ENCODE measurements at places on chromosomes 3 and 15.

DNA sequence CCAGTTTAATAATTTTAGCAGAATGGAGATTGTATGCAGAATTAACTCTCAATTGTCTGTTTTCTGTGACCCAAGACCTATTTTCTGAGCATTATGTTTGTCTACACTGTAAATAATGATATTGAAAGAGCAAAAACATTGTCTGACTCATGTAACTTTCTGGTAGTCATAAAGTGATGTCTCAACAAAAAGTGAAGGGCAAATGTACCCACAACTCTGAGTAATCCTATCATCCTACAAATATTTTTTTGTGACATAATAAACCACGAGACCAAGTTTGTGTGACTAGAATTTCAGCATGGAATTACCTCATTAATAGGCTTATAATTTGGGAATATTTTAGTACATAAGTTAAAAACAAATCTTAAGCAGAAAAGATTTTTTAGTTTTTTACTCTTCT lies 15.4 kb upstream of the ABHD10 start:
- no peak for DNase-seq

GRCh38 chr3:150653110-150653561 lies 50.0 kb downstream of the SELENOT start:
- no peak for DNase-seq

DNA sequence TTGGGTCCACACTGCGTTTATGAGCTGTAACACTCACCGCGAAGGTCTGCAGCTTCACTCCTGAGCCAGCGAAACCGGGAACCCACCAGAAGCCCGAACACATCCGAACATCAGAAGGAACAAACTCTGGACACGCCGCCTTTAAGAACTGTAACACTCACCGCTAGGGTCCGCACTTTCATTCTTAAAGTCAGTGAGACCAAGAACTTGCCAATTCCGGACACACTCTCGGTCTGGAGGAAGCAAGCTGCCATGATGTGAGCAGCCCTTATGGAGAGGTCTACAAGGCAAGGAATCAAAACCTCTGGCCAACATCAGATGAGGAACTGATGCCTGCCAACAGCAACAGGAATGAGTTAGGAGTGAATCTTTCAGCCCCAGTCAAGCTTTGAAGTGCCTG lies 62.9 kb downstream of the SLC28A2 start:
- no peak for DNase-seq

- DNase-seq: no peak
Observed at GRCh38 chr3:126557415-126557745, 1.4 kb downstream of the C3orf22 start.

DNA sequence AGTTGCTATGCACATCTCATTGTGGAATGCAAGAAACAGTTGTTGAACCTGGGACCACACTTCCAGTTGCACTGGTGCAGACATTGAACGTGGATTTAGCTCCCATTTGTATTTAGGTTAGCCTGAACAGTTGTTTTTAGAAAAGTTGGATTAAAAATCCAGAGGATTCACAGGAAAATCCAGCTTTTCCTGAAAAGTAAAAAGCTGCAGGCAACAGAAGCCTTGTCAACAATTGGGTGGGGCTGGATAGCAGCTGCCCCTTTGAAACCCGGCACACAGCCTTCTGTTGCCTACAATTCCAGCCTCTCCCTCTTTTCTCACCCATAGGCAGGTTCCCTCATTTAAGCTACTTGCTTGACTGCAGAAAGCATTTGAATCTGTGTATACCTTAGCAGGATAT lies 165.3 kb upstream of the TBL1XR1 start:
- no peak for DNase-seq

DNA sequence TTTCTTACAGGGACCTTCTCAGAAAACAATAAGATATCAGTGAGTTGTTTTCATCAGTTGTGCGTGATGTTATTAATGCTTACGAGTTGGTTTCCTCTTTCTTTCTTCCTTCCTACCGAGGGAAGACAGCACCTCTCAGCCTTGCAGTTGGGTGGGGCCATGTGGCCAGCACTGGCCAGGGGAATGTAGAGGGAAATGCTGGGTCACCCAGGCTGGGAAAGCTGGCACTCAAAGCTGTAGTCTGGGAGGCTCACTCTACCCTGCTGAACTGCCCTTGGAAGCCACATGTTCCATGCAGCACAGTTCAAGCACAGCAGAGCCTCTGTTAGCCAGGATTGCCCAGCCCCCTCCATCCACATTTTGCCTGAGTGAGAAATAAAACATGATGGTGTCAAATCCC lies 10.1 kb upstream of the CHCHD6 start:
- DNase-seq: no peak

GRCh38 chr3:63450023-63450422 lies 171.9 kb downstream of the SYNPR start:
- no peak for DNase-seq

- DNase-seq: no peak
Observed at GRCh38 chr3:177491296-177492032, 294.2 kb upstream of the TBL1XR1 start.

DNA sequence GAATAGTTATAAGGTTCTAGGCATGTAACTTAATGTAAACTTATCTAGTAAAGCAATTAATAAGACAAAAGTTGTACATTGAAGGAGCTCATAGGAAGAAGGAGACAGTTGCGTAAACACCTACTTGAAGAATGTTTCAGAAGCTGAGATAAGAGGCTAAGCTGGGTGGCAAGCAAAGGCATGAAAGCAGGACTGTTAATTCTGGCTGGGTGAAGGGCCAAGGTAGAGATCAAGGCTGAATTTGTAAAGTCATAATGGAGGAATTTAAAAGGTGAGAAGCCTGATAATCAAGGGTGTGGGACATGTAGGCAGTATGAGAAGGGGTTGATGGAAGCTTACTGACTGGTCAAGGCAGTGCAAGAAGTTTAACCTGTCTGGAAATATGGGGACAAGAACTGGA lies 80.4 kb upstream of the TGFBR2 start:
- DNase-seq: no peak

- DNase-seq: no peak
Observed at GRCh38 chr3:127206611-127207516, 13.9 kb downstream of the PRR23E start.

GRCh38 chr3:46984591-46985459 lies 5.4 kb downstream of the NBEAL2 start:
- DNase-seq: no peak

DNA sequence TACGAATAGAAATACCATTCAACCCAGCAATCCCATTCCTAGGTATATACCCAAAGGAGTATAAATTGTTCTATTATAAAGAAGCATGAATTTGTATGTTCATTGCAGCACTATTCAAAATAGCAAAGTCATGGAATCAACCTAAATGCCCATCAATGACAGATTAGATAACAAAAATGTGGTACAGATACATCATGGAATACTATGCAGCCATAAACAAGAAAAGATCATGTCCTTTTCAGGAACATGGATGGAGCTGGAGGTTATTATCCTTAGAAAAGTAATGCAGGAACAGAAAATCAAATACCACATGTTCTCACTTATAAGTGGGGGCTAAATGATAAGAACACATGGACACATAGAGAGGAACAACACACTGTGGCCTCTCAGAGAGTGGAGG lies 571.9 kb downstream of the RBMS3 start:
- no peak for DNase-seq

DNA sequence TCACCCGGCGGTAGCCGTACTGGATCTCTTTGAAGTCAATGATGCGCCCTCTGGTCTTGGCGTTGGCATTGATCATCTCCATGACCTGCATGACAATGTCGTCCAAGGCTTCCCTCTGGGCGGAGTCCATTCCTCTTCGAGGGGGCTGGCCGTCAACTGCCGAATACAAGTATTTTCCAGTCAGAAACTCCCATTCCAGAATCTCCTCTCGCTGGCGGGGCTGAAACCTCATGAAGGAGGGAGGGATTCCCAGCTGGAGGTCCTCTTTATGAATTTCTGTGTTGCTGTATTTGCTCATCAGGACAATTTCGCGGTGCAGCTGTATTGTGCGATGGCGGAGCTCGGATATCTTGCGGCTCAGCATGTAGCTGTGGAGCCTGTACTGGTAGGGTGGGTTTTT lies 73.4 kb downstream of the CHSY1 start:
- no peak for DNase-seq

- DNase-seq: no peak
Observed at GRCh38 chr3:99126316-99126715, 224.8 kb upstream of the DCBLD2 start.

DNA sequence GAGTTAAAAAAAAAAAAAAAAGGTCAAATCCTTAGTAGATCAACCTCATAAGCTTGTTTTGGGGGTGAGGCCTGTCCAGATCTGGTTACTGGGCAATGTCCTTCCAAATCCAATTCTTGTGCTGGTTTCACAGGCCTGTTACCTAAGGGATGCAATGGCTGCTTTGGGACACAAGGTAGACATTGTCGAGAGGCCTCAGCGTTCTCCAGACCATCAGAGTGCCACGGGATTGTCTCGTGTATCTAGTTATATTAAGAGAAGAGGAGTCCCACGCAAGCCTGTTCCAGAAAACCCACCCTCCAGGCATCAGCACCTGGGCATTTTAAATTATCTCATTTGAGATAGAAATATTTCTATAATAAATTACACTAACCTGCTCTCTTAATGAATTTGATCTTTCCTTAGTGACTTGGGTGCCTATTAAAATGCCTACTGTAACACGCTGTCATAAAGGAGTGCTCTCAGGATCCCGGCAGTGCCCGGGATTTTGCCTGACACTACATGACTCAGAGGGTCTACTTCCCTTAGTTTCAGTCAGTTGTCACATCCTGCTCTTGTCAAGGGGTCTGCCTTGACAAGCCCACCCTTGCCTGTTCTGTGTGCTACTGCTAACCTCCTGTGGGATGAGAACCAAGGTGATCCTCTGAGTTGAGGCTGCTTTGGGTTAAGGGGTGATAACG lies 116.0 kb downstream of the LIPC start:
- DNase-seq: no peak

GRCh38 chr3:72368331-72368975 lies 479.8 kb downstream of the SHQ1 start:
- DNase-seq: no peak

DNA sequence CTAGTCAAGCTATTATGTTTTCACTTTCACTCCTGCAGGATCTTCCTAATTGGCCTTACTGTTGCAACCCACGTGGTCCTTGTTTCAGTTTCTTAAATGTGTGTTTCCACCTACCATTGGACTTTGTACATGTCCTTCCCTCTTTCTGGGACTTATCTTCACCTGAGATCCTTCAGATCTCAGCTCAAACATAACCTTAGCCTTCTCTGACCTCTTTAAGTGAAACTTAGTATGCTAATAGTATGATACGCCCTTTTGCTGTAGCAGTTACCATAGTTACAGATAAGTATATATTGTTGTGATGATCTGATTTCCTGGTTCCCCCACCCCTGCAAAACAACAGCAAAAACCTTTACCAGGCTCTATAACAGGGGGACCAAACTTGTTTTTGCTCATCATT lies 35.2 kb downstream of the U2SURP start:
- no peak for DNase-seq

- DNase-seq: no peak
Observed at GRCh38 chr3:67450153-67450552, 204.3 kb downstream of the SUCLG2 start.

- no peak for DNase-seq
Observed at GRCh38 chr3:49653621-49654020, 20.5 kb upstream of the APEH start.

- DNase-seq: no peak
Observed at GRCh38 chr15:99618941-99619411, 53.2 kb downstream of the MEF2A start.

- DNase-seq: no peak
Observed at GRCh38 chr3:13050446-13050845, 22.8 kb downstream of the IQSEC1 start.

GRCh38 chr15:69810431-69811354 lies 287.0 kb downstream of the TLE3 start:
- DNase-seq: no peak

DNA sequence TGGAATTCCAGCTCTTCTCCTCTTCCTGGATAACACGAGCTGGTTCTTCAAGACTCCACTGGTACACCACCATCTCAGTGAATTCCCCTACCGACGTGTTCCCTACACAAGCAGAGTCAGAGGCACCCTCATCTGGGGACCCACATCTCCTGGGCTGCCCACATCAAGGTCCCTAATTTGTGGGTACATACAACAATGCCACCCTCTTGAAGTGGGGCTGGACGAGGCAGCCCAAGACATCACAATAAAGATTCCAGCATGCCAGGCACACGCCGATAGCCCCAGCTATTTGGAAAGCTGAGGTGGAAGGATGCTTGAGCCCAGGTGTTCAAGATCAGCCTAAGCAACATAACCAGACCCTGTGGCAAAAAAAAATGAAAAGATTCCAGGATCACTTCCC lies 221.2 kb upstream of the LINGO1 start:
- DNase-seq: no peak

DNA sequence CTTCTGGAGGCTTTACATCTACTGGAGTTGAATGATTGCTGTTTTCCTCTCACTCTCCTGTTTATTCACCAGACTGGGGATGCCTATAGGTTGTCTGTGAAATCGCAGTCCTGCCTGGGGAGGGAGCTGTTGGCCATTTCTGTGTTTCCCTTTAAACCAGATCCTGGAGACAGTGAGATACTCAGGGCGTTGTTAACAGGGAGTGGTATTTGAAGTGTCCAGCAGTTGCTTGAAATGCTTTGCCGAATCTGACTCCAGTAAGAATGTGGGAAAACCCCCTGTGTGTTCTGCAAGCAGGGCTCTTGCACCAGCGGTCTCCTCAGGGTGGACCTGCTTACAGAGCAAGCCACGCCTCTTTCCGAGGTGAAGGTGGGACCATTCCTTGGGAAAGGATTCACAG lies 4.3 kb upstream of the LRRK1 start:
- DNase-seq: no peak

- DNase-seq: no peak
Observed at GRCh38 chr15:80507638-80508316, 103.6 kb downstream of the ARNT2 start.

DNA sequence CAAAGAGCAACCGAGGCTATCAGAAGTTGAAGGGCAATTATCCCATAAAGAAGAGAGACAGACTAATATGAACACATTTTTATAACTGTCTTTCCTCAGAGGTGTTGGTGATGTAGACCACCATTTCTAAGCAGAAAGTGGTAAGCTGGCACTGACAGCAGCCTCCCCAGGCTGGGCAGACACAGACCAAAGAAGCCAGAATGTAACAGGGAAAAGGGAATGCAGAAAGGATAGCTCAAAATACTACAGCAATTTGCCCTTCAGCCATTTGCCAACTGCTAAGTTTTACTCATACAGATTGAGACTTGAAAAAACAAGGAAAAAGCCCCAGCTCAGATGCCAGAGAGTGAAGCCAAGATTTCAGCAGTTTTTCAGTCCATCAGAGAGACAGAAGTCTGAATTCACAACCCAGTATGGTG lies 73.5 kb upstream of the ABI3BP start:
- DNase-seq: no peak

- DNase-seq: no peak
Observed at GRCh38 chr3:159898147-159898546, 90.5 kb upstream of the IL12A start.

- DNase-seq: no peak
Observed at GRCh38 chr3:115652738-115653137, 29.4 kb downstream of the GAP43 start.

- no peak for DNase-seq
Observed at GRCh38 chr3:179706233-179706632, 53.4 kb downstream of the USP13 start.

- no peak for DNase-seq
Observed at GRCh38 chr15:90414408-90415028, 26.5 kb downstream of the IQGAP1 start.
